ENCODE measurements at places on chromosomes 6 and 20.

DNA sequence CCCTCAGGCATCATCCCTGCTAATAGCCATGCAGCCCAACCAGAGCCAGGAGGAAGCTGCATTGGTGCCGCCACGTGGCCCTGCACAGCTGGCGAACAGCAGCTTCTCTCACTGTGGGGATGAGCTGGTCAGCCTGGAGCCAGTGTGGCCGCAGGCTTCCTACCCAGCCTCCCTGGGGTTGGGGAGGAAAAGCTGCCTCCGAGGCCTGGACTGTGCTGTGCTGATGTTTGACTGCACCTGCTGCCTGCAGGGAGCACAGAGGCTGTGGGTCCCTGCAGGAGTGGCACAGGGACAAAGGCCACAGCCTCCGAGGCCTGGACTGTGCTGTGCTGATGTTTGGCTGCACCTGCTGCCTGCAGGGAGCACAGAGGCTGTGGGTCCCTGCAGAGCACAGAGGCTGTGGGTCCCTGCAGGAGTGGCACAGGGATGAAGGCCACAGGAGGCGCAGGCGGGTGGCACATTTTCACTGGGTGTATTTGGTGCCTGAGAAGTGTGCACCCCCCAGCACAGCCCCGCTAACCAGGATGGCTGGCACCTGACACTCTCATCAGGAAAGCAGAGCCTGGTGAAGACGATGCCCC lies 83.9 kb downstream of the DLL1 start:
- peak; percentile 37 for DNase-seq

DNA sequence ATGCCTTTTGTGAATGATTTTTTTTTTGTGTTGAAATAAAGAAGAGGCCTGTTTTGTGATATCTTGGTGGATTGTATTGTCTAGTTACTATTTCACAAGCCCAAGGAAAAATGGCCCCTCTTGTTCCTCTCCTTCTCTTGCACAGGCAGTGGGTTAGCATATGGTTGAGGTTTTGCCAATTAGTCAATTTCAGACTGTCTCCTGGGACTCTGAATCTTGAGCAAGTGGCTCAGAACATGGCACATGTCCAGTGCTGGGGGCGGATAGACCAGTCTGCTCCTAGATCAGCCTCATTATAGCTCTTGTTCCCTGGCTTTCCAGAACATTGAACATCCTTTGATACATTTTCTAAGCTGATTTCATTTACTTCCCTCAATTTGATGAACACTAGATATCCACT lies 589.2 kb downstream of the PHF3 start:
- DNase-seq = no peak

DNA sequence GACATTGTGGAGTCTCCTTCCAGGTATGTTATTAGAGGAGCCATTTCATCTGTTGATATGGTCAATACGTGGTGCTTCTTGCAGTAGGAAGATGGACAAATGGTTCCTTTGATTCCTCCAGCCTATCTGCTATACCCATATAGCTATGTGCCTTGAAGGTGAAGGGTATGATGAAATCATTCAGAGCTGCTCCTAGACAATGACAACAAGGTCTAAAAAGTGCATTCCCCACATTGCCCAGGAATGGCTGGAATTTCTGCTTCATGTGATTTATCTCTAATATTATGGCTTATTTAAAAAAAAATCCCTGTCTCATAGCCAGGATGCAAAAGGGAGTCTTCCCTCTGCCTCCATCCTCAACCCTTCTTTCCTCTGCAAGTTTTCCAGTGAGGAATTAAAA lies 14.1 kb downstream of the DAAM2 start:
- no peak for DNase-seq

GRCh38 chr20:57596998-57597939 lies 23.0 kb downstream of the ZBP1 start:
- DNase-seq = peak; percentile 88

DNA sequence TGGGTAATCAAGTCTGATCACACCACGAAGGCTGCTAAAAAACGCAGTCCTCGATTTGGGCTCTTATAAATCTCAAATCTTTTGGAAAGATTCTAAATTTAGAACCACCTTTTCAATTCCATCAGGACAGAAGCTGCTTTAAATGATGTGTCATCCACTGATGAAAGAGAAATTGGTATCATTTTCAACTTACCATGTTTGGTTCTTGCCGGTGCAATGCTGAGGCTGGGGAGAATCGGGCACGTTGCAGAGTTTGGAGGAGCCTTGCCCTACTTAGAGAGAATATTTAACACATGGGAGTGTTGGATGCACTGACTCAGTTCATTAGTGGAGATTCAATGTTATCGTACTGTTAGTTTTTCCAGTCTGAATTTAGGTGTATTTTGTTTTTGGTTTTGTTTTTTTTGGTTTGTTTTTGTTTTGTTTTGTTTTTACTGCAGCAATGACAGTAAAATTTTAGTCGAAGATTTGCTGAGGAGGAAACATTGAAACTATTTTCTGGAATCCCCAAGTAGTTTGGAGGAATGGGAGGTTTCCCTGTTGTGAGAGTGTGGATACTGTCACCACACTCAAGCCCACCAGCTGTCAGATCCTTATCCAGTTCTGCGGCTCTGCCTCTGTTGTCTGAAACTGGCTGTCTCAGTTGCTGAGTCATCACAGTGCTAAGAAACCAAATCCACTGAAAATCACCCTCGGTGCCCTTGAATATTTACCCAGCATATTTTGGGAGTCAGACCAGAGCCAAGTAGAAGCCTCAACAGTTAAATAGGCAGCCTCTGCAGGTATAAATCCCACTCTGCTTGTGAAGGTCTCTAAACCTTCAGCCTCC lies 497.0 kb downstream of the BTBD3 start:
- DNase-seq = no peak

DNA sequence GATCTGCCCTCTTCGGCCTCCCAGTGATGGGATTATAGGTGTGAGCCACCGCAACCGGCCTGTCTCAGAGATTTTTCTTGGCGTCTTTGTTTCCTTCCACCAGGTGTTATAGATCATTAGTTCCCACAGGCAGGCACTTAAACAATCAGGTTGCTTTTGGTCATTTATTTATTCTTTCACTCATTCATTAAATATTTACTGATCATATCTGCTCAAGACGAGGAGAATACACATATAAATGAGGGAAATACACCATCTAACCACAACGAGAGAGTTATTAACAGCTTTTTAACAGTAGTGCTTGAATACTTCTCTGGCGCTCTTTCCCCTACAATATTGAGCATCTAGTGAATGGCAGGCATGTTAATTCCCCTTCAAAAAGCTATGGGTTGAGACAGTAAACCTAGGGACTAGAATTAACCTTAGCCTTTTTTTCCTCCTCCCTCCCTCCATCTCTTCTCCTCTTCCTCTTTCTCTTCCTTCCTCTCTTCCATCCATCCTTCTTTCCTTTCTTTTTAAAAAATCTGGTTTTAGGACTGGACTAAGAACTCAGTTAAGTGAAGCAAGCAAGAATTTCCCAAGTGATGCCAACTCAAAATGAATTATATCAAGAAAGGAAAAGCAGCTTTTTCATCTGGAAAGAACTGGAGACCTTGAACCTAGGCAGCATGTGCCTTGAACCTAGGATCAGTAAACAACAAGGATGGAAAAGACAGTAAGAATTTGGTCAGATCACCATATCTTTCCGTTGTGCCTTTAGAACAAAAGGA lies 41.1 kb upstream of the RFPL4B start:
- no peak for DNase-seq

GRCh38 chr6:20851795-20852194 lies 317.5 kb downstream of the CDKAL1 start:
- DNase-seq = no peak

- DNase-seq = peak; percentile 79
Observed at GRCh38 chr20:2688041-2688591, 4.5 kb upstream of the EBF4 start.

DNA sequence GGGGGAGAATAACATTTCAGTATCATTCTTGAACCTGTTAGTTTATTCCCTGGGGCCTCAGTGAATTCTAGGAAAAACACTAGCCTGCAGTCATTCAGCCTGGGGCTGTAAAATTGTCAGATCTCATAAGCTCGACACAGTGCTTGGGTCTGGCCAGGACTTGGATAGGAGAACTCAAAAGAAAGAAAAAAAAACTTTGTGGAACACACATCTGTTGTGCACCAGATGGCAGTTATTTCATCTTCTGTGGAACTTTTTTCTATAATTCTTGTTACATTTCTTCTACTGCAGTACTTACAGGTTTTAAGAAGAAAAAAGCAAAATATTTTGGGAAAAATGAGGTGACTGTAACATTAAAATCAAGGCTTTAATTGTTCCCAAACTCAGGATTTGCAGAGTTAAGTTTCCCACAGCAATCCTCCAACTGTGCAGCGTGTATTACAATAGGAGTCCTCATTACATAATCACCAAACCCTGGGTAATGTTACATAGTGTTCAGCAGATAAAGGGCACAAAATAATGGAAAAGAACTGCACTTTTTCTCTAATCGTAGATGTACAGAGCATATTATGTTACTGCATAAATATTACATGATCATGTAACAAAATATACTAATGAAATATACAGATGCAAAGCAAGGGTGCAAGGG lies 531.1 kb upstream of the CITED2 start:
- no peak for DNase-seq

DNA sequence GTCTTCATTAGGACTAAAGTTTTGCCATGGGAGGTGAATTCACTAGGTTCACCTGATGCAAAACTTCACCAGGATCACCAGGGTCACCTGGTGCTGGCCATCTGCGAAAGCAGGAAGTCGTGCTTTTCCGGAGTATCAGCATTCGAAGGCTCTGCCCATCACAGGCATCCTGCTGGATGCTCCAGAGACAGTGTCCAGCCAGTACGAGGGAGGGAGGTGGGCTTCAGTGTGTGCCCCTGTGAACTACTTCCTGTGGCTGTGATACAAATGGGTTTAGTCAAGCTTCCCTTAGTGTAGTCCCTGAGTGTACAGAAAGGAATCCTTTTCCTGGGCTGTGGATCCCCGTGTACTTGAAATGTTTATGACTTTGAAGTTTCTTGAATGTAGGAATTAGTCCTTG lies 3.4 kb upstream of the RPS6KA2 start:
- DNase-seq = no peak

DNA sequence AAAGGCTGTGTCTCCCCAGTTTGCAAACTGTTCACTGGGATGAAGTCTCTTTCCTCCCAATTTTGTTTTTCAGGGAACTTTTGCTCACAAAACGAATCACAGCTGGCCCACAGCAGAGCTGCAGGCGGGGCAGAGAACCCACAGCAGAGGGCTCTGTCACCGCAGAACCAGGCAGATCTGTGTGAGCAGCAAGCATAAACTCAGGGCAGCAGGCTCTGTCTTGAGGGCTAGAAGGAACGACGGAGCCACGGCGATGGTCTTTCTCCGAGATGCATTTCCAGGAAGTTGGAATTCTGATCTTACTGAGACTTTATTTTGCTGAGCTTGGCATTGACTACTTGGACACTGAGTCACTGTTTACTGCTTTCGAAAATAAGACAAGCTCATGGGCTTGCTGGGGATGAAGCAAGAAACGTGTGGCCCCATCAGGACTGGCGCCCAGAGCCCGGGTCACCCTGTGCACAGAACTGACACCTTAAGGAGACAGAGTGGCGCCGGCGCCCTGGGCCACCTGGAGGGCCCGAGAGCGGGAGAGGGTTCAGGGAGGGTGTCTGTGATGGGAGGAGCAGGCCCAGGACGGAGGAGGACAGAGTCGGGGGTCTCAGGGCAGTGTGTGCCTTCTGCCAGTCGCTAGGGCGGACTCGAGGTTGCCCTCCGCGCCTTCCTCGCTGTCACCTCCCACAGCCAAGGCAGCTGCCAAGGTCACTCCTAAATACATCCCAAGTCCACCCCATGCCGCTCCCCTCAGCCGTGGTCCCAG lies 106.3 kb upstream of the NXT1 start:
- DNase-seq = peak; percentile 33

DNA sequence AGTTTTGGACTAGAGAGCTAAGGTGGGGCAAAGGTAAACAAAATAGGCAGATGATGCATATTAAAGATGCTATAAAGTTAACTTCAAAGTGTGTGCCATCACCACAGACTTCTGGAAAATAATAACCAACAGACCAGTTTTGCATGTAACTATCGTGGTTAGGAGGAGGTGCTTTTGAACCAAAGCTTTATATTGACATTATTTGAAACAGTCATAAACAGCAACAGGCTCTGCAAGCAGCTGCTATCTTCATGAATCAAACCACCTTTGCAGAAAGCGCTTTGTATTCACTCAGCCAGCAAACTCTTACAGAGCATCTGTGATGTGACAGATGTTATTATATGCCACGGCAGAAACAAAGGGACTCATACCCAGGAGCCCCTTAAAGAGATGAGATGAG lies 81.9 kb downstream of the CRYBG1 start:
- no peak for DNase-seq

- DNase-seq = no peak
Observed at GRCh38 chr6:37101991-37102298, 68.0 kb upstream of the PIM1 start.

DNA sequence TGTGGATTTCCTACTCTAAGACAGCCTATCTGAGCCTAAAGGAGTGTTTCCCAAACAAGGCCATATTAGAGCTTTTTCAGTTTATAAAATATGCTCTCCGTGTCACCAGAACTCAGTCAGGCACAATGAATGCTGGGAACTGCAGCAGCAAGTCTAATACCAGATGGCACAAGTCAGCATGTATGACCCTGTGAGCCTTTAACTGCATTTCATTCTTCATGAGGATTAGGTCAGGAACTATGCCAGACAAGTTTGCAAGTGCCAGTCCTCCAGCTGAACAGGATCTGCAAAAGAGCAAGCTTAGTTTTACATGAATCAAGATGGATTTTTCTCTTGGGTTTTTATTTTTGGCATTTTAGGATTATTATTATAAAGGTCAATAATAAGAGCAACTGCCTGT lies 66.7 kb upstream of the SAMD5 start:
- DNase-seq = no peak

- no peak for DNase-seq
Observed at GRCh38 chr6:80388507-80388906, 282.0 kb downstream of the BCKDHB start.

DNA sequence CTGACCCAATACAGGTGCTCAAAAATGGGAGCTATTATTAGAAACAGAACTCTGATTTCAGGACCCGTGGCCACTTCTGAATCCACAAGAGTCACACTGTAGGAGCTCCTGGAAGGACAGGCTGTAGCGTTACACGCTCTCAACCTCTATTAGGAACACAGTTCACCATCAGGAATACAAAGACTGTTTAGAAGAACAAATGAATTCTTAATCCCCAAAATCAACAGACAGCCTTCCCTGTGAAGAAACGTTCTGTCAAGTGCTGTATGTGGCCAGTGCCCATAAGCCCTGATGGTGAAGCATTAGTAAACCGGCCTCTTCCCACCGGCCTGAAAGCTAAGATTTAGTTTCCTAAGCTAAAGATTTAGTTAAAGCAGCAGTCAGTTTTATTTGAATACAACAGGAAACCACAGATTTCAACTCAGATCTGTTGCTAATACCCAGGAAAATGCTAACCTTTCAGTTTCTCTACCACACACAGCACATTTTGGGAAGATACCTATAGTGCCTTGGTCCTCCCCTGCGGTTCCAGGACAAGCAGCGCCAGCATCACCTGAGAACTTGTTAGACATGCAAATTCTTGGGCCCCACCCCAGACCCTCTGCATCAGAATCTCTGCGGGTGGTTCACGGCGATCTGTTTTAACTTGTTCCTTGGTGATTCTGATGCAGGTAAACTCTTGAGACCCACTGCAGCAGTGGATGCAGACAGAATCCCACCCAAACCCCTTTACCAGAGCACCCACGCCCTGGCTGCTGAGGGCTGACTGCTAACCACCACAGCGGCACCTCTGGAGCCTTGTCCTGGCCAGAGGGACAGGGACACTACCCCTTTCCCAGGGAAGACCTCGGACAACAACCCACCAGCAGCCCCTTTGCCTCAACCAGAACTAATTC lies 33.4 kb downstream of the MTRES1 start:
- no peak for DNase-seq

- DNase-seq = no peak
Observed at GRCh38 chr6:144193181-144193580, 42.9 kb downstream of the STX11 start.
